ENCODE measurements at places on chromosomes 1 and 21.

- DNase-seq, result peak; percentile 52
Measured at GRCh38 chr21:33403786-33404585, 773 bp downstream of the IFNGR2 start.

DNA sequence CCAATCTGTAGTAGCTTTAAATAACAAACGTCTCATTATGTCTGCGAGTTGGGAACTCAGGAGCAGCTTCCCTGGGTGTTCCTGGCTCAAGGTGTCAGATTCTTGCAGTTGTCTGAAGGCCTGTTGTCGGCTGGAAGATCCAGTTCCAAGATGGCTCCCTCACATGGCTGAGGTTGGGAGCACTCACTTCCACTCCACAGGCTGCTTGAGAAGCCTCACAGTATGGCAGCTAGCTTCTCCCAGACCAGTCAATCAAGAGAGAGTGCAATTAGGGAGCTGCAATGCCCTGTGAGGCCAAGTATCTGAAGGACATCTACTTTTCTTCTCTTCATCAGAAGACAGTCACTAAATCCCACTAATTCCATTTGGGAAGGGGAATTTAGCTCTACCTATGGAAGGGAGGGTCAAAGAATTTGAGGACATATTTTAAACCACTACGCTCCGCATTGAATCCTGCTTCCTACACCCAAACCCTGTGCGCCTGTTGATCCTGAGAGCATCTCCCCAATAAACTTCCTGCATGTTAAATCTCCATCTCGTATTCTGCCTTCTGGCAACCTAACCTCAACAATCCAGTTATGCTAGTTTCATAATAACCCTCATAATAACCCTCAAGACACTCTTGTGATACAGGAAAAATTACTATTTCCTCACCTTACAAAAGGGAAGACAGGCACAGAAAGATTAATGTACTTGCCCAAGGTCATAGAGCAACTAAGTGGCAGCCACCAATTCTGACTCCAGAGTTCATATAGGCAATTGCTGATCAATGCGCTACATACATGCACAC is 3.6 kb upstream of the VPS26C start:
- no peak for DNase-seq

- no peak for DNase-seq
Measured at GRCh38 chr1:12567288-12567819, 50.7 kb downstream of the DHRS3 start.

DNA sequence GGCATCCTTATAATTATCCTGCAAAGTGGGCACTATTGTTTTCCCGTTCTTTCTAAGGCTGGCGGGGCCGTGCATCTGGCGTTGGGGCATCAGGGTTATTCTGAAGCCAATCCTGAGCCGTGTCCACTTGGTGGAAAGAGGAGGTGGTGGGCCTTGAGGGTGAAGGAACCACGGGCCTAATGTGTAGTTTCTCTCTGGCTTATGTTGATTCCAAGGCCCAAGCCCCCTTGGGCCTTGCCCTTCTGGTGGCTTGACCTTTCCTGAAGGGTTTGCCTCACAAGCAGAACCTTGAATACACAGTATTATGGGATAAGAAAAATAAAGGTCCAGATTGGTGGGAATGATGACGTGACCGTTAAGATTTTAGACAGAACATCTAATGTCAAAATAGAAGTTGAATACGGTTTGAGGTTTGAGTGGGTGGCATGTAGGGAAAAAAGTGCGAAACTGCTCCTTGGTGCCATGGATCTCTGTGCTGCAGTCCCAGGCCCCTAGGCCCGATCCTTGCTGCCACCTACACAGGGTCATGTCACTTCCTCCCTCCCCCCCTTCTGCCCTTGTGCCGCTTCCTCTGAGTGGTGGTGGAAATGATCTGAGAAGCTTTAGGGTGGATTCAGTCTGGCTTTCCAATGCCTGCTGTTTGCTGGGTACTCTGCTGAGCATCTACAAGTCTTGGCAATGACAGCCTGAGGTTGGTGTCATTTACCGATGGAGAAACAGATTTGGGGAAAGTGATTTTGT is 90.5 kb downstream of the PRDM2 start:
- no peak for DNase-seq

Measured in GM13976 (cell line).